Cardiac fibroblast (primary cell): ENCODE measurements at places on chromosomes 1 and 21.

GRCh38 chr1:27885114-27885528 lies 12.8 kb downstream of the THEMIS2 start:
- no peak for DNase-seq

DNA sequence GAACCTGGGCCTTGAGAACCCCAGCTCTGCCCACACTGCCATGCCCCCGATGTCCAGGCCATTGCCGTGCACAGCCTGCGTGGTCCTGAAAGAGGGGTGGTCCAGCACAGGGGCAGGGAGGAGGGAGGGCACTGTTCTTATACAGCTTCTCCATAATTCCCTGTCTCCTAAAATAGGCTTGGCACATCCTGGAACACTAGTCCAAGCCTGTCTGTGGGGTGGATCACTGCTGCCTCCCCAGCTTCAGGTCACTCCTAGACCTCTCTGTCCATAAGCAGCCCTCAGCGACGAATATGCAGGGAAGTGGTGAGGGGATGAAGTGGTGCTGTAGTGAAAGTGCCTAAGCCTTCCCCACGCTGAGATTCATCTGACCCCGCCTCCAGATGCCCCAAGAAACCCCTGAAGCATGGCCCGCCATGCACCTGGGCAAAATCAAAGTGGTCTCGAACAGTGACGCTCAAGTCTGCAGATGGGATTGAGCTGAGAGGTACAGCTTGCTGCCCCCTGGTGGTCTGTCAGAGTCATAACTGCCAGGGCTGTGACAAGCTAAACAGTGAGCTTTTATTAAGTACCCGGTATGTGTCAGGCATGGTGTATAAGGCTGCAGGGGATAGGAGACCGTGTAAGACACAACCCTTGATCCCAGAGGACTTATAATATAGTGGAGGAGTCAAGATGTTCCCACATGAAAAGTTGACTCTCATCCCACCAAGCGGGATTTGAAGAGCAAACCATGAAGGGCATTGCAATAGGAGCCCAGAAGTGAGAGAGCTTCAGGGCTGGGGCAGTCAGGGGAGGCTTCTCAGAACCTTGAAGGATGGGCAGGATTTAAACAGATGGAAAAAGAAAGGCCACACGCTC lies 66.6 kb downstream of the FAM163A start:
- peak; percentile 86 for DNase-seq

DNA sequence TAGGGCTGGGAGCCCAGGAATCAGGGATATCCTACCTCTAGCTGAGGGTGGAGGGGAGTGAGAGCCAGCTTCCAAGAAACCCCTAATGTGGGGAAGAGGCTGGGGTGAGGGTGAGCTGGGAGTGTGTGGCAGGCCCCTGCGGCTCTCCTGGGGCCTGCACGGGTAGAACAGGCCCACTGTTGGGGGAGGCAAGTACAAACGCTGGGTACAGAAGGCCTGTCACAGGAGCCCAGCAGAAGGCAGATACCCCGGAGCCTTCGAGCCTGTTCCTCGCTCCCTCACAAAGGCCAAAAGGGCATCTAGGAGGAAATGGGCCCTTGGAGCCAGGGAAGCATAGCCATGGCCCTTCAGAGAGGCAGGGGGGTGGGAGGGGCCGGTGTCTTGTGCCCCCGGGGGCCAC lies 13.7 kb downstream of the CELF3 start:
- no peak for DNase-seq

- peak; percentile 49 for DNase-seq
Observed at GRCh38 chr21:38797470-38797869, 8.3 kb upstream of the ETS2 start.

DNA sequence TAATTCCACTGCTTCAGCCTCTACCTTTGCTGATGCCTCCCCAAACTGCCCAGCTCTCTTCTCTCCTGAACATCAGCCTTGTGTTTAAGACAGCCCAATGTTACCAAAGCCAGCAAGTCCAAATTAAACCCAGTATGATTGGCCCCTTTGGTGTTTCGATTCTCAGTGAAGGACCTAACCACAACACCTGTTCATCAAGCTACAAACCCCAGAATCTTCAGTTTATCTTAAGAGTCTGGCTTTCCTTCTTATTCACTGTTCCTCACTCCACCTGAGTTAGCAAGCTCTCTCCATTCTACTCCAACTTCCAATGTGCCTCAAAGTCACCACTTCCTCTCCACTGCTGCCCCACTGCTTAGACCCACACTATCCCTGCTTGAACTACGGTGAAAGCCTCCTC lies 25.5 kb upstream of the ITPKB start:
- DNase-seq: no peak

- DNase-seq: no peak
Observed at GRCh38 chr1:183385340-183386144, 32.6 kb downstream of the NMNAT2 start.

DNA sequence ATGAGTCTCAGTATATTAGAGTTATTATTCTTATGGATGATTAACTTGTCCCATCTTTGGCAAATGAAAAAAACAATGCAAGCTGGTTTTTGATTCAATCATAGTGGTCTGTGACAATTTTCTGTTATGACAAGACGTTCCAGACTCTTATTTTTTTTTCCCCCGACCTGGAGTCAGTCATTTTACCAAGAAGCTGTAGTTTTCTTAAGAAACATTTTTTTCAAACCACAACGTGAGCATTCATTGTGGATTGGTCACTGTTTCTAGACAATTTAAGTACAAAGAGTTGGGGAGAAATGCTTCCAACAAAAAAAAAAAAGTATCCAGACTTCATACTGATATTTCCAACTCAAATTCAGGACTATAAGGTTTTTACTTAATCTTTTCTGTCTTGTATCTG lies 8.0 kb upstream of the ANGPTL3 start:
- peak; percentile 75 for DNase-seq
